ENCODE measurements at places on chromosomes 7 and 10.

GRCh38 chr10:17041626-17042520 is 87.7 kb downstream of the CUBN start:
- DNase-seq: no peak

DNA sequence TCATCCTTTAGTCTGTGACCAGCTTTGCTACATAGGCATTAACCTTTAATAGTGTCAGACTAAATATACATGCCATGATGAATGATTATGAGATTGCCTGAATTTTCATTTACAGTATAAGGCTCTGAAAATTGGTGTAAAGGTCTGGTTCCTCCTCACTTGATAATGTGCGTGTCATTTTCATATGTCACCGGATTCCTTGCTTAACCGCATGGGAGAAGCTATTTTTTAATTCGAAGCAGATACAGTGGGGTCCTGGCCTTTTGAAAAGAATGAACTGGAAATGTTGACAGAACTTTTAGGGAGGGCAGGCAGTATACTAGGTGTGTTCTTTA is 192.4 kb upstream of the SH2B2 start:
- no peak for DNase-seq

- DNase-seq: no peak
These were observed 95.8 kb downstream of the CAMK1D start for GRCh38 chr10:12444981-12445700.

- DNase-seq: no peak
These were observed 38.2 kb upstream of the JAKMIP3 start for GRCh38 chr10:132027423-132027983.

- no peak for DNase-seq
These were observed 155.9 kb upstream of the ASAH2 start for GRCh38 chr10:50407076-50407801.

DNA sequence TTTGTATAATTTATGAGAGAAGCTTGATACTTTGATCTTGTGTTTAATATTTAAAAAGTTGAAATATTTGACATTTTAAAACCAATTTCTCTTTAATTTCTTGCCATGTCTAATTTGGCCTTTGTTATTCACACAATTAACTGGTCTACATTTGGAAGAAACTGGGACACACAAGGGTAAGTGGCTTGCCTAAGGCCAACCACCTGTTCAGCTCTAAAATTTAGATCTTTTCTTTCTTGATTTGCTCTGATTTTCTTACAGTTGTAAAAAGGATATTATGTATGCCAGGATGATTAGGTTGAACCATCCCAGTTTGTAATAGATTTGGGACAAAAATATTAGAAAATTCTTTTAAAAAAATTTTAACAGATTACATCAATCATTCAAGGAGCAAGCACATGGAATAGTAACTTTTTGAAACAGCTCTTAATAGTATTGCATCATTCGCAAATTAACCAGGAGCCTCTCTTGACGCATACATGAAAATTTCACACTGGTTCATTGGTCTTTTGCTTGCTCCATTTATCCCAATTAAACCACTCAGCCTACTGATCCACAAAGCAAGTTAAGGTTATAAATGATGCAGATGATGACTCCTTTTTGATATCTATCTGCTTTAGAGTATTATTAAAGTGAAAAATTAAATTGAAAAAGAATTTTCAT is 222.4 kb upstream of the SLC26A5 start:
- no peak for DNase-seq

DNA sequence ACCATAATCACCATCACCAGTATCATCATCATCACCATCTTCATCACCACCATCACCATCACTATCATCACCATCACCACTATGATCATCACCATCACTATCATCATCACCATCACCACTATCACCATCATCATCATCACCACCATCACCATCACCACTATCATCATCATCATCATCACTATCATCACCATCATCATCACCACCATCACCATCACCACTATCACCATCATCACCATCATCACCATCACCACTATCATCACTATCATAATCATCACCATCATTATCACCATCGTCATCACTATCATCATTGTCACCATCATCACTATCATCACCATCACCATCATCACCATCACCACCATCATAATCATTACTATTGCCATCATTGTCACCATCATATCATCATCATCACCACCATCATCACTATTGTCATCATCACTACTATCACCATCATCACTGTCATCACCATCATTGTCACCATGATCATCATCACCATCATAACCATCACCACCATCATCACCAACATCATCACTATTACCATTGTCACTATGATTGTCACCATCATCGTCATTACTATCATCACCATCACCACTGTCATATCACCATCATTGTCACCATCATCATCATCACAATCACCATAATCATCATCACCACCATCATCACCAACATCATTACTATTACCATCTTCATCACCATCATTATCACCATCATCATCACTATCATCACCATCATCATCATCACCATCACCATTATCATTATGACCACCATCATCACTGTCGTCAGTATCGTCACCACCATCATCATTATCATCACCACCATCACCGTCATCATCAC is 154.7 kb downstream of the ACTR3B start:
- no peak for DNase-seq

DNA sequence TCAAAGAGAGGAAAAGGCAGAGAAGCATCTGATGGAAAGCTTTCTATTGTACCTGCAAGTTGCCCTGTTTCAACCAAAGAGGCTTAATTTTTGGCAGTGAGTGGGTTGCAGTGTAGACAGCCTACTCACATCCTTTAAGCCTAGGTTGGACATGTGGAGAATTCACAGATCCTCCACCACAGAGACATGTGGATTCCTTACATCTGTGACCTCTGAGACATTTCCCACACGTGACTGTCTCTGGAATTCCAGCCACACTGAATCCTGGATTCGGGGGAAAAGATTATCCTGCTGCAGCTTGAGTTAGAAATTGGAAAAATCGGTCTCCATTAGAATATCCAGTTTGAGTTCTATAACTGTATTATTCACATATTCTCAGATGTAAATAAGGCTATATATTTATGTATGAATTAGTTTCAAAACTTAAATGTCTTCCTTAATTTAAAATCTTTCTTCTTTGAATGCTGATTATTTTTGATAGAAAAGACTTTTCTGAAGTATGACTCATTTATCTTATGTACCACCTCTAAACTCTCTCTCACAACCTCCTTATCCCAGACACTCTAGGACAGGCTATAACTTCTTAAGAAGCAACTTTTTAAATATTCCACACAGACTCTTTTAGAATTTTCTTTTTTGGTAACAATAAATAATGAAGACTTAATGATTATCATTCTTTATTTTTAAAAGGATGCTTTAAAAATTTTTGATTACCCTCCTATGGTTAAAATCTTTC is 123.3 kb downstream of the TWIST1 start:
- no peak for DNase-seq

GRCh38 chr7:3510101-3511020 is 209.3 kb downstream of the SDK1 start:
- no peak for DNase-seq

- no peak for DNase-seq
These were observed 205.8 kb upstream of the LYZL1 start for GRCh38 chr10:29083096-29083495.

GRCh38 chr10:49605216-49605938 is 4.7 kb upstream of the SLC18A3 start:
- no peak for DNase-seq

DNA sequence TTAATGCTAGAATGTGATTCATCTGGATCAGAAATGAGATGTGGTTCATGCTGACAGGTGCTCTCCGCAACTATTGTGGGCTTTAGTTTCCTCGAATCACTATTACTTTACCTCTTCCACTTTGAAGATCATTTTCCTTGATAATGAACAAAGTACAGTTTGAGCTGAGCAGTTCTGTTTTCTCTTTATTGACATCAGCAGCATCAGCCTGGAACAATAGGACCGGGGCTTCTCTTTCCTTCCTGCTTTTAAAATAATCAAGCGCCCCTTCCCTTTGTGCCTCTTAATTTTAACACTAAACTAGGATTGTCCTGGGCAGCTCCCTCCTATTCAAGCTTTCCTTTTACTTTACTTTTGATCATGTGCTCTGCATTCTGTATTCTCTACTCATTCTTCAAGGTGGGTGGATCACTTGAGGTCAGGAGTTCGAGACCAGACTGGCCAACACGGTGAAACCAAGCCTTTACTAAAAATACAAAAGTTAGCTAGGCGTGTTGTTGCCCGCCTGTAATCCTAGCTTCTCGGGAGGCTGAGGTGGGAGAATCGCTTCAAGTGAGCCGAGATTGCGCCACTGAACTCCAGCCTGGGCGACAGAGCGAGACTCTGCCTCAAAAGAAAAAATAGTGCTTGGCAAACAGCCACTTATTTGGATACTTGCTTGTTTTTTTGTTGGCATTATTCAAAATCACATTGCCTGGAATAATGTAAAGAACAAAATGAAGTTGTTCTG is 67.0 kb upstream of the RHEB start:
- DNase-seq: no peak

- DNase-seq: no peak
These were observed 10.2 kb upstream of the CH25H start for GRCh38 chr10:89217057-89217990.
